HFFc6 (cell line): ENCODE measurements at places on chromosomes 6 and 20. TPM values are rescaled to one million over a fixed set of nuclear protein-coding genes. Genes with fewer than 3 reads are reported as not detected.

DNA sequence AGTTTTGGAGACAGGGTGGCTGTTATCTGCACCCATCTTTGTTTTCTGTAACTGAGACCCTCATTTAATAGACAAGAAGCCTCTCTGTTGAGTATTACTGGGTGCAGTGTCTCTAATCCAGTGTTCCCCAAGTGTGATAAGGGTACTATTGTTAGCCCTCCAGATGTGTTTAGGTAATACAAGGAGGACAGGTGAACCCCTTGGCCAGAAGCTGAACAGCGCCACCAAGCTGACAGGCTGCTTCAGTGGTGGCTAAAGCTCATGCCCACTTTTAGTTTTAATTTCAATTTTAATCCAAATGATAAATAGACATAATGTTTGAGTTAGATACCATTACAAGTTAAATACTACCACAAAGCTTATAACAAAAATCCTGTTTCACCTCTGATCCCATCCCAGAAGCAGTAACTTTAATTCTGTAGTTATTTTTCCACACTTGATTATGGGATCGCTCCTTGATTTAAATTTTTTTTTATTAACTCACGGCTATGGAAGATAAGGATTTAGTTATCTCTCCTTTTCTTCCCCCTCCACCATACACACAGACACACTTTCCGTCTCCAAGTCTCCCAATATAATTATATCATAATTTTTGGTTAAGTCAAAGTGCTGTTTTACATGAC lies 8.4 kb upstream of the STK35 start:
- no peak for DNase-seq

- no peak for DNase-seq
Observed at GRCh38 chr20:36574366-36575135, 1.2 kb downstream of the TGIF2 start.

DNA sequence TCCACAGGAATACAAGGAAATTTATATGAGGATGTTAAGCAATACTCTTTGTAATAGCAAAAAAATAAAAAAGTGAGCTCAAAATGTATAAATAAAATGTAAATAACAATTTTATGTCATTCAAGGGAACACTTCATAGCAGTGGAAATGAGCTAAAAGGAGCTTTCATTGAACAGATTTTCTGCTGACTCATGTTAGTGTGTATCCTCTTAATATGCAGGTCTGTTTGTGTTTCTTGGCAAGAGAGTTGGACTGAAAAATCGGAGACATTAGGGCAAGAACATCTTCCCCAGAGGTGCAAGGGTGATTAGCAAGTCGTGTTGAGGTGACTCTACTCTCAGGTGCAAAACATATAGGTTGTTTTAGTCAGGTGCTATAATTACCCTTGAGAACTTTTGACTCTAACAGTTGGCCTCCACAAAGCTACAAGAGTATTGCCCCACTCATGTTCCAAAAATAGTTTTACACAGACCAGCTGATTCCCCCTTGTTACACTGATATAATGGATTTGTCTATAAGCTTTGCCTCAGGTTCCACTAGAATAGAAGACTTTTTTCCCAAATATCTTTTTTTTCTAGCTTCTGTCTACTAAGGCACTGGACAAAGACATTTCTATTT lies 702.9 kb downstream of the TENT5A start:
- DNase-seq: no peak

Gene PI16
- not detected in 3 replicates for total RNA-seq

GRCh38 chr6:6003621-6004366 lies 2.9 kb downstream of the NRN1 start:
- DNase-seq: no peak

- no peak for DNase-seq
Observed at GRCh38 chr20:20519269-20519668, 151.4 kb downstream of the INSM1 start.

Gene CLVS2
- not detected in 3 replicates for total RNA-seq

- no peak for DNase-seq
Observed at GRCh38 chr20:59318201-59318790, 17.9 kb downstream of the EDN3 start.

Gene CBLN4
- total RNA-seq: not detected in 3 replicates

Gene THBS2
- 155 to 219 TPM (median 184 TPM) in 3 replicates for total RNA-seq

Gene PBOV1
- not detected in 3 replicates for total RNA-seq

- DNase-seq: no peak
Observed at GRCh38 chr20:55200317-55200716, 724.9 kb downstream of the DOK5 start.

- DNase-seq: peak; percentile 33
Observed at GRCh38 chr6:3032986-3033385, 33.3 kb downstream of the NQO2 start.

- DNase-seq: no peak
Observed at GRCh38 chr6:137025786-137026730, 18.7 kb downstream of the IL20RA start.
